T follicular helper cell (primary cell): ENCODE measurements at places on chromosomes 16 and 17.
A peak's percentile ranks its signal among the peaks of the same experiment; 100 is the strongest.

DNA sequence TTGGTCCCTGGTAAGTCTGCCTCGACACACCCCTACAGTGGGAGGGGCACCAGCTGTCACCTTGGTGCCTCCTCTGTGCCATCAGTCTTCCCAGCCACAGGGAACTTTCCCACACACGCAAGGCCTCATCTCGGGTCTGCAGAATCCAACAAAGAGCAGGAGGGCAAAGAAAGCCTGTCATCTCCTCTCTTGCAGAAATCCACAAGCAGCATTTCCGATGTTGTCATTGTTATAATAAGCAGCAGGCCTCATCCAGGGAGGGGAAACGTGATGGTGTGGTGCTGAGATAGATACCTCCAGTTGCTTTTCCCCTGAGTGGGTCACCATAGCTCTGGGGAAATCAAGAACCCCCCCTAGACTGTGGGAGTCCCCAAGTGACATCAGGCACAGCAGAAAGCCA lies 110.4 kb downstream of the CMIP start:
- DNase-seq: no peak

DNA sequence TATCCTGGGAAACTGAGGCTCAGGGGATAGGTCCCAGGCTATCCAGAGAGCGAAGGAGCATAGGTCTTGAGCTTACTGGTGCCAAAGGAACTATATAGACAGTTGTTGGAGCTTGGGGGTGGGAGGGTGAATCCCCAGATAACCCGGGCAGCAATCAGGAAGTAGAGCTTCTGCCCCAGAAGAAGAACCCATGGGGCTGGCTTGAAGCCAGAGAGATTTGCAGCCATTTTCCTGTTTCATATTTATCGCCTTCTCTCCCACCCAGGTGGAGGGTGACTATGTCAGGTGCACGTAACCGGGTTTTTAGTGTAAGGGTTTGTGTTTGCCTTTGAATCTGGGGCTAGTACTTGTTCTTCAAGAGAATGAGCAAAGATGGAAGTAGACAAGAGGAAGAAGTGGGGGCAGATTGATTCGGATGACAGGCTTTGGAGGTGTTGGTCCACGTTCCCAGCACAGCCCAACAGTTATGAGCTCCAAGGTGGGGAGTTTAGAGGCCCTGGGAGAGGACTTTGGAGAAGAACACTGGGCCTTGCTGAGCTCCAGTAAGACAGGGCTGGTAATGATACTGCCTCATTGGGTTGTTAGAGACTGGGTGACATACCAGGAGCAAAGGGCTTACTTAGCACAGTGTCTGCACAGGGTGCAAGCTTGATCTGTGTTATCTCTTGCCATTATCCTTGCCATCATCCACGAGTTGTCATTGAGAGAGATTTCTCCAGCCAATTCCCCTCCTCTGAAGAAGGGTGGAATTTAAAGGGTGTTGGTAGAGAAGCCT lies 145.6 kb downstream of the CCDC182 start:
- no peak for DNase-seq

DNA sequence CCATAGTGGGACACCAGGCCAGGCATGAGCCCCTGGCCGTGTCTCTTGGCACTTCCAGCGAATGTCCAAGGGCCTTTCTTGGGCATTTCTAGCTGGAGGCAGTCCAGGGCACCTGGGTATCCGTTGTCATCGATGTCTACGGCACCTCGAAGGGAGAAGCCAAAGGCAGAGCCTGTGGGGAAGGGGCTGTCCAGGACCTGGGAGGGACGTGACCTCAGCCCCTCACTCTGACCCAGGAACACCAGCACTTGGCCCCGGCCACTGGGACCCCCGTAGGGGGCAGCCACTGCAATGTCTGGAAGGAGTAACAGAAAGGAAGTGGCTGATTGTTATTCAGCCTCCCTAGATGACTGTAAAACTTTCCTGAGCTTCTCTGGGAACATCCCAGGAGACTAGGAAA lies 8.7 kb downstream of the ITGA2B start:
- no peak for DNase-seq

DNA sequence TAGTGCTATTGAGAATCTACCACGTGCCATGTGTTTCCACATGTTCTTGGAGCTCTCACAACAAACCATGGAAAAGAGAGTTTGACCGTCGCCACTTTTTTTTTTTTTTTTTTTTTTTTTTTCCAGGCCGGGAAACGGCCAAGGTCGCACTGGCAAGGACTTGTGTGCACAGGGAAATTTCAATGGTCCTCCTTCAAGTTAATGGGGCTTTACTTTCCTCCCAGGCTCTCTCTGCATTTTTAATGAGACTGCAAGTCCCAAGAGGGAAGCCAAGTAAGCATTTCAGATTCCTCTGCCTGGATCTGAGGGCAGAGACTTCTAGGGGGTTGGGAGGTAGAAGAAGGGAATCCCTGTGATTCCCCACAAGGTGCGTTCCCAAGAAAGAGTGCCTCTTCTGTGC lies 94.7 kb upstream of the MPHOSPH6 start:
- no peak for DNase-seq

- no peak for DNase-seq
These were observed 1.7 kb downstream of the TTC19 start for GRCh38 chr17:16001226-16001897.

DNA sequence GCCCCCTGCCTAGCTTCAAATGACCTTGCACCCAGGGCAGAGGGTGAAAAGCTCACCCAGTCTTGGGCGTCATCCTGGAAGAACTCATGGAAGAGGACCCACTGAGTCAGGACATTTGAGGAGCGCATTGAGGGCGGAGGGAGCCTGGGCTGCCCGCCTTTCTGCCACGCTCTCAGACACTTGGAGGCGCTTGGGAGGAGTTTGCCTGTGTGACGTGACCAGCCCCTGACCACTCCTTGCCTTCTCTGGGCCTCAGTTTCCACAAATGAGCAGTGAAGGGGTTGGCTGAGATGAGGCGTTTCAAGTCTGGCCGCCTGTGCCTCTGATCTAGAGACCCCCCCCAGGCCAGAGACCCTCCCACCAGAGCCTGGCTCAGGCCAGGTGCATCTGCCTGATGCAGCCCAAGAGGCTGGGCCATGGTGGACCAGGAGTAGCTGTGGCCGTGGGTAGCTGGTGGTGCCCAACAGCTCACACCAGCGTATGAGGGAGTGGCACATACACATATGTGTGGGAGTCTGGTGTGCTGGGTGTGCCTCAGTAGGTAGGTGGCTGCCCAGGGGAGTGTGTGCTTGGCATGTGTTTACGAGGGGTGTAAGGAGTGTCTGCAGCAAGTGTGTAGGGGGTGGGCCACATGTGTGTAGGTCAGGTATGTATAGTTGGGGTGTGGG lies 80.2 kb upstream of the TOB1 start:
- DNase-seq: no peak

DNA sequence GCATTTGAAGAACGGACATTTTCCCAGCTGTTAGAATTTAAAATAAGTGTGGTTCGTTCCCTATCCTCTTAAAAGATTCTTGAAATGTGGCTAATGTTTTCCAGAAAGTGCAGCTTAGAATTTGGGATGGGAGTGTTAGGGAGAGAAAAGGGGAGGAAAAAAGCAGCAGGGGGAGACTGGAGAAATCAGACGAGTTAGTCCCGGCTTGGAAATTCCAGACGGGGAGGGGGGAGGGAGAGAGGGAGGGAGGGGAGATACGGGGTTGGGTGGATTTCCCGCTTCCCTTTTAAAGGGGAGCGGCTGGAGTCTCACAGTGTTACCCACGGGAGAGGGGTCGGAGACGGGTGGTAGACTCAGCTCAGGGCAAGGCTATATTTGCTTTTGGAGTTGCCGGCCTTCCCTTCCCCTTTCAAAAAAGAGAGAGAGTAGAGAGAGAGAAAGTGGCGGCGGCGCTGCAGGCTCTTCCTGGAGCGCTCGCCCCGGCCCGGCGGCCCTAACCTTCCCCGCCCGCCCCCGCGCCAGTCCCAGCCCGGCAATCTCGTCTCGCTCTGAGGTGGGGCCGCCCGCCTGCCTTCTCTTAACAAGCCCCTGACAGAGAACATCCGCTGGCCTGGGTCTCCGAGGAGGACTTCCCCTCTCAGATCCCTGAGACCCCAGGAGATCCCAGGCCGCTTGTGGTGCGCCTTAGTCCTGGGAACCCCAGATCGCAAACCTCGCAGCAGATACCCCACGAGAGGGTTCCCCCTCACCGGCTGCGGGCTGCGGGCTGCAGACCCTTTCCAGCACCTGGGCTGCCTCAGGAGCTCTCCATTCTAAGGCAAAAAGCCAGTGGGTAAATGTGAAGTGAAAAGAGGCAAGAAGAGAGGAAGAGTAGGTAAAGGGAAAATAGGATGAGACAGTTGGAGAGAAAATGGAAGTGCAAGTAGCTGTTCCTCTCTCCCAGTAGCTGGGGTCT lies 6.6 kb downstream of the IGF2BP1 start:
- no peak for DNase-seq

- DNase-seq: peak; percentile 80
These were observed 6.8 kb upstream of the MEAK7 start for GRCh38 chr16:84511180-84511800.

DNA sequence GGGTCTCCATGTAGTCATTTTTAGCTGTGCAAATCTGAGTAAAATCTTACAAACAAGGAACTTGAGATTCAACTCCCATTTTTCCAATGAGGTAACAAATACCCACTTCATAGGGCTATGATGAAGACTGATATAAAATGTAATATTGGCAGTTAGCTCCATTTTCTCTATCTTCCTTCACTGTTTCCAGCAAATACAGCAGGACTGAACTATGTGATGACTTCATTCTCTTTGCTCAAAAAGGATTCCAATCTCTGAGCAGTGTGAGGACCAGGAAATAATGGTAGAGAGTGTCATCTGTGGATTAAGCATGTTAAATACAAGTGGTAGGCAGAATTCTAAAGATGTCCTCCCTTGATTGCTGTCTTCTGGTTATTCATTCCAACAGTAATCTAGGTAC lies 18.3 kb downstream of the RND2 start:
- no peak for DNase-seq

DNA sequence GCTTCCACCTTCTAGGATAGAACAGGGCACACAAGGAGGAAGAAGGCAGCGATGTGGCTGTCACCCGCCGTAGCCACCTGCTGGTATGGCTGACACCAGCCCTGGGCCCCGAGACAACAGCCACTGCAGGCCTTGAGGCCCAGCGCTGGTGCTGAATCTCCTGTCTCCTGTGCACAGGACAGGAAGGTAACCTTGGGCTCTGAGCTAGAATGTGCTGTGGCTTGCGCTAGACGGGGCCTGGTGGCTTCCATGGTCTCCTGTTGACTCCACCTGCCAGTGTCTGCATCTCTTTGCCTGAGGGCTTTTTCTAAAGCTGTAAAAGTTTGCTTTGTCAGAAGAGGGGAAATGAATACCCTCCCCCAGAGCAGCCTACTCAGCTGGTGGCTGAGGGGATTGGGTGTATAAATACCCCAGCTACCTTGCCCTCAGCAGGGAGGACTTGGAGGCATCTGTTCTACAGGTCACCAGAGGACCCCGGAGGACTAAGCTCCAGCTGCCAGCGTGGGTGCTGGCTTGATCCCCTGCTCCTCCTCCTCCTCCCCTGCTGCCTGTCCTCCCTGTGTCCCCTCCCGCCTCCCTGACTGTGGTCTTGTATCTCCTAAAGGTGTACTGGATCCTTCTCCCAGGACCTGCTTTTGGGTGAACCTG lies 76.1 kb upstream of the SDK2 start:
- no peak for DNase-seq

DNA sequence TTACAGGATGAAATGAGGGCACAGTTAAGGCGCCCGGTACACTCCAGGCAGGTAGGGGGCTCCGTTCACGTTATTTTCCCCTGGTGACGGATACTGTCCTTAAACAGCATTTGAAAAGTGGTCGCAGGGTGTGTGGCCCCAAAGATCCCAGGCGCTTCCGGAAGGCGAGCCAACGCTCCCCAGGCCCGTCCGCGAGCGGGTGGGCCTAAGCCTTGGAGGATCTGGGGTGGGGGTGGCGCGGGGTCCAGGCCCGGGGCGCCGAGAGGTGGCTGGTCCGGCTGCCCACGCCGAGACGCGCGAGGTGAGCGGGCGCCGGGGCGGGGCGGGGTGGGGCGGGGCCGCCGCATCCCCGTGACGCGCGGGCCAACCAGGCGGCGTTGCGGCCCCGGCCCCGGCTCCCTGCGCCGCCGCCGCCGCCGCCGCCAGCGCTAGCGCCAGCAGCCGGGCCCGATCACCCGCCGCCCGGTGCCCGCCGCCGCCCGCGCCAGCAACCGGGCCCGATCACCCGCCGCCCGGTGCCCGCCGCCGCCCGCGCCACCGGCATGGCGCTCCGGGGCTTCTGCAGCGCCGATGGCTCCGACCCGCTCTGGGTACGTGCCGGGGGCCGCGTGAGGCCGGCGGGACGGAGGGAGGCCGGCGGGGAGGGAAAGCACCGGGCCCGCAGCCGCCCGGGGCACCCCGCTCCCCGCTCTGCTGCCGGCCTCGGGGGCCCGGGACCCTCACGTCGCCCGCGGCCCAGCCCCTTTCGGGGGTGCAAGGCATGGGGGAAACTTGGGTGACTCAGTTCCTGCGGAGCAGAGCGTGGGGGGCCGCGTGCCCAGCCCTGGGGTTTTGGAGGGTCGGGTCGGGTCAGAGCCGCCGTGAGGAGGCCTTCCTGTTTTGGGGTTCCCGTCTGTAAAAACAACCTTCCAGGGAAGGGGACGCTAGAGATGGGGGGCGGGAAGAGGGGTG lies at the start of gene ABCC1:
ABCC1 (plus strand) TSS at position 407 of the 951 bp plus-strand sequence; CDS start at position 543, 136 bp downstream.
- peak; percentile 34 for DNase-seq

GRCh38 chr17:68599091-68599490 lies 2.1 kb downstream of the FAM20A start:
- DNase-seq: no peak

GRCh38 chr17:42660692-42661345 lies 1.7 kb downstream of the TUBG2 start:
- DNase-seq: no peak
